ENCODE measurements at places on chromosomes 12 and 14.
A peak's percentile ranks its signal among the peaks of the same experiment; 100 is the strongest.

GRCh38 chr12:20232931-20233675 is 135.2 kb upstream of the PDE3A start:
- no peak for DNase-seq

- DNase-seq: peak; percentile 28
These were observed 6.1 kb upstream of the AAAS start for GRCh38 chr12:53327435-53328042.

- peak; percentile 96 for DNase-seq
These were observed at the start of gene ITPR2 for GRCh38 chr12:26832822-26833742. Gene ITPR2 (minus strand): TSS chr12:26833194. CDS start chr12:26832781, 413 bp downstream.

- DNase-seq: no peak
These were observed 93.2 kb downstream of the DACT1 start for GRCh38 chr14:58730792-58731464.

All from activated CD8-positive, alpha-beta T cell treated with anti-CD3 and anti-CD28 coated beads for 36 hours (primary cell).